ENCODE measurements at places on chromosomes 12 and 14.

- DNase-seq: no peak
Observed at GRCh38 chr12:115008929-115009328, 325.0 kb upstream of the TBX3 start.

- no peak for DNase-seq
Observed at GRCh38 chr12:69837657-69838415, 12.8 kb downstream of the MYRFL start.

DNA sequence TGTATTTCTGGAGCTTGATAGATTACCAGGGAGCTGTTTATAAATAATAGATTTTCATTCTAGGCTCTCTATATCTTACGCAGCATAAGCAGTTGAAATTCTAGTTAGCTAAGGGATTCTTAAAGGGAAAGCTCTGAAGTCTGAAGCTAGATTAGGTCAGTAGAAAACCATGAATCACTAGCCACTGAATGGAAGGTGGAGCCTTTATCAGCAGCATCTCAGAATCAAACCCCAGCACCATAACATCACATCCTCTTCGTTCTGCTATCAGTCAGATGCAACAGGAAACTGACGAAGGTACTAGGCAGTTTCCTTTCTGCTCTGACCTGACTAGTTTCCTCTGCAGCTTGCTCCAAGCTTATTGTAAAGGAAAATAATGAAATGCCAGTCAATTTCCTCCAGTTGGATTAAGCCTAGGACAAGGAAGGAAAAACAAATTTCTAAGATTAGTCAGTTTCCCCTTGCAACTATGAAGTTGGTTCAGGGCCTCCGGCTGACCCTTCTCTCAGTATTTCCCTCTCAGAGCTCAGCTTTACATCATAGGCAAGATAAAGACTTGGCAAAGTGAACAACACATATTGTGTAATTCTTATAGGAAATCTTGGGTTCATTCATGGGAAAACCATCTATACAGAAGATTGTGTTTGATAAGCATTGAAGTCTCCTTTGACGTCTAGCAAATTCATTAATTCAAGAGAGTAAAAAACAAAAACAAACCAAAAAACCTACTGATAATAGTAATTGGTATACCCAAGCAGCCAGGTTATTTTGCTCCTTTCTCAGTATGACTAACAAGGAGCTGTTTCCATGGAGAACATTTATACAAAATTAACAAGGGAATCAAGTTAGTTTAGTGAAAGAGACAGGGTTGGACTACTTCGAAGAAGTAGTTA lies 43.4 kb upstream of the CFAP54 start:
- DNase-seq: no peak

- DNase-seq: no peak
Observed at GRCh38 chr12:121628037-121628436, 1.7 kb downstream of the ORAI1 start.

DNA sequence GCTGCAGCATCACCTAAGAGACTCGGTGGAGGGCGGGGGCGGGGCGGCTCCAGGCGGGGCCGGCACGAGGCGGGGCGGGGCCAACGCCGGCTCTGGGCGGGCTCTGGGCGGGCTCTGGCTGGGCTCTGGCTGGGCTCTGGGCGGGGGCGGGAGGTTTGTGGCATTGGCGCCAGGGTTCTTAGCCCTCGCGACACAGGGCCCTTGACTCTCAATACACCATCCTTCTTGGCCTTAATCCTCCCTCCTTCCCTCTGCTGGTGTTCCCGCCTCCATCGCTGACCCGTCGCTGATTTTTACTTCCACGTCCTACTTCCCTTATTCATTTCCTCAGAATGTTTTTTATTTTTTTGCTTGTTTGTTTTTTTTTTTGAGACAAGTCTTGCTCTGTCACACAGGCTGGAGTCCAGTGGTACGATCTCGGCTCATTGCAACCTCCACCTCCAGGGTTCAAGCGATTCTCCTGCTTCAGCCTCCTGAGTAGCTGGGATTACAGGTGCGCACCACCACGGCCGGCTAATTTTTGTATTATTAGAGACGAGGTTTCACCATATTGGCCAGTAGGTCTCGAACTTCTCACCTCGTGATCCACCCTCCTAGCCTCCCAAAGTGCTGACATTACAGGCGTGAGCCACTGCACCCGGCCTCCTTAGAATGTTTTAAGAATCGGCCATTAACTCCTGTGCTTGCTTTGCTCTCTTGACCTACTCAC lies at the start of gene BLTP3B:
TSS of gene BLTP3B (minus strand) at position 24 of the 709 bp plus-strand sequence. CDS start 239 bp downstream, outside the sequence.
- peak; percentile 79 for DNase-seq

DNA sequence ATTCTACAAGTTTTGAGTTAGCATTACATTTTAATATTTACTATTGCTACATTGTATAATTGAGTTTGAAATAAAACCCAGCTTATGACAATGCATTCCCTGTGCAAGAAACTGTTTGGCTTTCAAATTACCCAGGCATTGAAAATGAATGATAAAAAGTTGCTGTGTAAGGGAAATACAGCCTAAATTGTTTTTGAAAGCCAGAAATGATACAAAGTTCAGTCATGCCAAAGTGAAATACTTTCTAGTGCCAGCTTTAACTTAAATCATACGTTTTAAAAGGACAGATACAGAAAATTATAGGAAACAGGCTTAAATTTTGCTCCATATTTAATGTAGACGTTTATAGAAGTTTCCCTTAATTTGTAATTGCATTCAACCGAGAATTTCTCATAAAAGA lies 2.8 kb downstream of the MGAT2 start:
- no peak for DNase-seq

DNA sequence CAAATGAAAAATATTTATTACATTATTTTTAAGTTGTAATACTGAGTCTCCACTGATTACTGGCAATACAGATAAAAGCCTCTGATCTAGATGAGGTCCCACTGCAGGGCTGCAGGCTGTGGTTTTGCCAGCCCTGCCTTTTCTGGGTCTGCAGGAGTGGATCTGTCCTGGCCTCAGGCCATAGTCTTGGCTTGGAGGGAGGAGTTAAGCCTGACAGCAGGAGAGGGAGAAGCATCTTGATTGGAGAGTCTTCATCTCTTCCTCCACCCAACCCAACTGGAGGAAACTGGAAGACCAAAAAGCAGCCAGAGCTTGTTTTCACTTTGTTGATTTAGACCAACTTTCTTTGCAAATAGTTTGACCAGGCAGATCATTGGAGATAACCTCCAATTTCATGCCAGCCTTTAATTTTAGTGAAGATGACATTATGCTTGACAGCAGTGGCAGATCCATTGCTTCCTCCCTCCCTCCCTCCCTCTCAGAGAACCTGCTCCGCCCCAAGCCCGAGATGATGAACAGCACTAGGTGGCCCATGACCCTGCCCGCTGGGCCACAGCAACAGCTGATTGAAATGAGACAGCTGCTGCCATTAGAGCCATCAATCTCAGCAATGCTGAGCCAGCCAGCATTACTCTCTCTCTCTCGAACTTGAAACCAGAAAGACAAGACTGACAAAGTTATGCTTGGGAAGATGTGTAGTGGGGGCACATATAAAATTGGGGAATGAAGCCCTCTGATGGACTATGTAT lies 222.4 kb downstream of the GLT1D1 start:
- no peak for DNase-seq

DNA sequence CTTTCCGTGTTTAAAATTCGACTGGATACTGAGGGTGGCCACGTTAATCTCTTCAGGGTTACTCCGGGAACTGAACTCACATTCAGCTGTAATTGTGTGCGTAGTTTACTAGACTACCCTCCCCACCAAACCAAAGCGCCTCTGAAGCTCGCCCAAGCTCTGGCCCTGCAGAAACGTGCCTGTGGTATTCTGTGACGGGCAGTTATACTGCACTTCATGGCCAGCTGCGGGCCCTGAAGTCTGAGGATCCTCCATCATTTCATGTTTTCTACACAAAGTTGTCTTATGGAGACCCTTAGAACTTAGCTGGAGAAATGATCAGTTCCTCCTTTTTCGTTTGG lies 688 bp downstream of the ZNF26 start:
- no peak for DNase-seq

DNA sequence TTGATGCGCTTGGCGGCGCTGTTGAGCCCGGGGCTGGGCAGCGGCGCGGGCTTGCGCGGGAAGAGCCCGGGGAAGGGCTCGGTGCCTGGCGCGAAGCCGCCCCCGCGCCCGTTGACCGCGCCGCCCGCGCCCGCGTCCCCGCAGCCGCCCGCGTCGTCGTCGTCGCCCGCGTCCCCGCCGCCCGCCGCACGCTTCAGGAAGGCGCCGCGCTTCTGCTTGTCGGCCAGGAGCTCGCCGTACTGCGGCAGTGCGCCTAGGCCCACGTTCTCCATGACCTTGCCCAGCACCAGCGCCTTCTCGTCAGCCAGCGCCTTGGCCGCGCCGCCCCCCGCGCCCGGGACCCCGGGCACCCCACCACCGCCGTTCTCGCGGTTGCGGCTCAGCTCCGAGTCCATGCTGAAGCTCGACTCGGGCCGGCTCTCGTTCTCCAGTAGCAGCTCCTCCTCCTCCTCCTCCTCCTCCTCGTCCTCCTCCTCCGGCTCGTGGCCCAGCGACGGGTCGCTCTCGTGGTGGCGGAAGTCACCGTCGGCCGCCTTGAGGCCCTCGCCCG lies 97.2 kb downstream of the BCL11B start:
- DNase-seq: no peak

DNA sequence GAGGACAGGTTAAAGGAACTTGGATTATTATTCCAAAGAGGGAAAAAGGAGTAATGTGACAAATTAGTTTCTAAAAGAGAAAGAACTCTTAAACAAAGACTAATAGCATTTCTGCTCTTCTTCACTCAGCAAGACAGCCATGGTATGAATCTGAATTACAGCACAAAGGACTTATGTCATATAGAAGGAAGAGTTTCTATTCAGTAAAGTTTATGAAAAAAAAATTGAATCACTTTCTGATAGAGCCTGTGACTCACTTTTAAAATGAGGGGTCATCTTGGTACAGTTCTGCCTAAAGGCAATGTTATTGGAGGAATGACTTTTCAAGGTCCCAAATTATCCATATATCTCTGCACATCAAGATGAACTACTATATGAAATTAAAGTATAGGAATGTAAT lies 101.7 kb downstream of the DUSP6 start:
- DNase-seq: no peak

DNA sequence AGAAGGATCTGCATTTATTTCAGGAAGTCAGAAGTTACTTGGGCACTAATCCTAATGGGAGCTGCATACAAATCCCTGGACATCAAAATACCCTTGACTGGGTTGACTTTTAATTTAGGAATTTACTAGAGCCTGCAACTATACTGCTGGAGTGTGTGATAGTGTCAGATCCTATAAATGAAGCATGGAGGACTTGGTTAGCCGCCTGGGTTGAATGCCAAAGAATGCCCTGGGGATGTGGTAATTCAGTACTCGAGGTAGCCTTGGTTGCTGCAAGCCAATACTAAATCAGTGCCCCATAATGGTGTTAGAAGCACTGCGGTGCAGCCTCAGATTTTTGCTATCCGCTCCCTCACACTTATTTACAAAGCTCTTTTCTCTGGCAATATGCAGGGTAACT lies 184.9 kb downstream of the CAPZA3 start:
- no peak for DNase-seq

- no peak for DNase-seq
Observed at GRCh38 chr12:123854232-123854631, 92.1 kb downstream of the DNAH10 start.

GRCh38 chr14:61696753-61697318 lies 1.5 kb downstream of the HIF1A start:
- no peak for DNase-seq

GRCh38 chr12:59383079-59383822 lies 212.6 kb upstream of the SLC16A7 start:
- DNase-seq: no peak

- no peak for DNase-seq
Observed at GRCh38 chr12:5187136-5187535, 143.5 kb downstream of the KCNA5 start.

DNA sequence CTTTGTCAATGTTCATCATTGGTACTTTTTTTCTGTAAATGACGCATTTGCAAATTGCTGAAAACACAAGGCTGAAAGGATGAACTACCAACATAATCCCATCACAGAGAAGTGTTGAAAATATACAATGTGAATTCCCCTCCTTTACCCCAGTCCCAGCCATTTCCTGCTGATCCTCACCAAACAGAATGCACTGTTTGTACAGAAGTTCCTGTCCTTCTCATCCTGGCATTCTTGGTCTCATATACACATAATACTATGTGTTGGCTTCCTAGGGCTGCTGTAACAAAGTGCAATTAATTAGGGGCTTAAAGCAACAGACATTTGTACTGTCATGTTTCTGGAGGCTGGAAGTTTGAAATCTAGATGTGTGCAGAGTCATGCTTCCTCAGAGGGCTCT lies 836.2 kb upstream of the MGAT4C start:
- no peak for DNase-seq

DNA sequence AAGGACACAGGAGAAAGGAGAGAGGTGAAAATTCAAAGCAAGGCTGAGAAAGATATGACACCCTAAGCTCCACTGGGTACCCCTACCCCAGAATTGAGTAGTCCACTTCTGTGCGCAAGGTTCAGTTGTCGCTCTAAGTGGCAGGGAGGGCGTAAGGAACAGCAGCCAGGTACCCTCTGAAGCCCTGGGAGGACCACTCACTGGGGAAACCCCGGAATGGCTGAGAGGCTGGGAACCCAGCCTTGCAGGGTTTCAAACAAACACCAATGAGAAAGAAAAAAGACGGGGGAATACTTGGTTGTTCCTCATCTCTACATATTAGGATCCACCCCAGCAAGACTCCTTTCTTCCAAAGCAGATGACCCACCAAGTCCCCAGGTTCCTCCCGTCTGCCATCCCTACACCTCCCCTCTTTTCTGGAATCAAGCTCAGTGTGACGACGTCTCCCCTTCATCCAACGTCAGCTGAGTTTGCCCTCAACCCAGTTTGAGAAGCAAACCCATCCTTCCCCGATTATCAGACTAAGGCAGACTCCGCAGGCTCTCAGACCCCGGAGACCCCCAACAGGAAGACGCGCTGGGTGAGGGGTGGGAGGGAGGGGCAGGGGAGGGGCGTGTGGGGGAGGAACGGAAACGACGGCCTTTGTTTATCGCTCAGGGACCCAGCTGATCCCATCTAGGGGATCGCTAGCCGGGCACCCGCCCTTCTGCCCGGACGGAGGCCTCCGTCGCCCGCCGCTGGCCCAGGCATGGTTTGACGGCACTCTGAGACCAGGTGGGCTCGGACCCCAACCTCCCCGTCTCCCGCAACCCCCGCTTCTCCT lies 795 bp downstream of the LMBR1L start:
- DNase-seq: peak; percentile 64

- DNase-seq: no peak
Observed at GRCh38 chr14:88681755-88682494, 110.8 kb downstream of the EML5 start.

DNA sequence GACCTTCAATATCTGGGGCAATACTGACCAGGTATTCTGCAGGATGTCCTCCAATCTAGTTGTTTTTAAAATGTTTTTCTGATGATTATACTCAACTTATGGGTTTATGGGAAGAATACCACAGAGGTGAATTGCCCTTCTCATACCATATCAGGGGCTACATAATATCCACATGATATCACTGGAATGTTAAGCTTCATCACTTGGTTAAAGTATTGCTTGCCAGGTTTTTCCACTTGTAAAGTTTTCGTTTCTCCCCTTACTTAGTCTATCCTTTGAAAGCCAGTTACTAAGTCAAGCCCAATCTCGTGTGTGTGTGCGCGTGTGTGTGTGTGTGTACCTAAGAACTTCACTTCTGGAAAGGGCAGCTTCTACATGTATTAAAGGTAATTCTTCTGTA lies 980.9 kb upstream of the FBXO33 start:
- no peak for DNase-seq
